ENCODE measurements at places on chromosomes 3 and 15.

- no peak for DNase-seq
Measured at GRCh38 chr3:72274493-72275330, 489.8 kb upstream of the PROK2 start.

DNA sequence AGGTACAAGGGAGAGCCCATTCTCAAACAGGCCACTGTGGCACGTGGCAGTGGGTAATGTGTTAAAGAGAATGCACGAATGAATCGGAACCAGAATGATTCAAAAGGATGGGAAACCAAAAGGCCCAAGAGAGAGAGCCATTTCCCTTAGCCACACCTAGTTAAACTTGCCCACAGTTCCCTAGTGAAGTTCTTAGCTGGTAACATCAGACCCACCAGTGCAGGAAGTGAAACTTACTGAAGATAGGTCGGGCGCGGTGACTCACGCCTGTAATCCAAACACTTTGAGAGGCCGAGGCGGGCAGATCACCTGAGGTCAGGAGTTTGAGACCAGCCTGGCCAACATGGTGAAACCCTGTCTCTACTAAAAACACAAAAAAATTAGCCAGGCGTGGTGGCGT is 97.1 kb downstream of the MEX3B start:
- DNase-seq, result no peak

- DNase-seq, result no peak
Measured at GRCh38 chr15:98725874-98726273, 77.5 kb downstream of the IGF1R start.

- DNase-seq, result no peak
Measured at GRCh38 chr3:12484983-12485327, 675 bp downstream of the TSEN2 start.

DNA sequence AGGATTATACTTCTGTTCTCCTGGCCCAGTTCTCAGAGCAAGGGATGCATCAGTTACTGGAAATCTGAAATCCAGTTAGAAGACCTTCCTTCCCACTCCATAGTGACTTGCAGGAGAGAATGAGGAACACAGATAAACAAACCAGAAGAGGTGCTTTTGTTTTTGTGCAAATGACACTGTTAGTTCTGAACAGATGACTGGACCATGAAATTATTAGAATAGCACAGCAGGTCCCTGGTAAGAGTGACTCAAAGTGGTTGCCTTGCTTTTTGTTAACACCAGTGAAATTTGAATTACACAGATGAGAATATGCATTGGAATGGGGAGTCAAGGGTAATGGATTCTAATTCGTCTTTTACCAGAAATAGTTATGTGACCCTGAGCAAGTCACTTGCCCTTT is 30.4 kb upstream of the LRIG1 start:
- DNase-seq, result no peak

- DNase-seq, result no peak
Measured at GRCh38 chr3:139532976-139533375, 6.6 kb downstream of the RBP1 start.

DNA sequence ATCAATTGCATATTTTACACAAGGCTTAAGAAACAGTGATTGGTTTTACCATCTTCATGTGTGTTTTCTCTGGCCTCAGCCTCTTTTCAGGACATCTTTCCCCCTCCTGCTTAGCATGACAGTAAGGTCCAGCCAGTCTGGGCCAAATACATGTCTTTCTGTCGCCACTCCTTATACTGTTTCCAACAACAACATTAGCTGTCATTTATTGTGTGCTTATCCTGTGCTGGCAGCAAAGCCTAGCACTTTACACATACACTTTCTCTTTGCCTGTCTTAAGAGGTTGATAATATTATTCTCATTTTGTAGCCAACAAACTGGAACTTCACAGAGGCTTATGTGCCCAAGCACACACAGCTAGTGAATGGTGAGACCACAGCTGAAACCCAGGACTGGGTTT is 37.8 kb downstream of the B3GALNT1 start:
- DNase-seq, result no peak

DNA sequence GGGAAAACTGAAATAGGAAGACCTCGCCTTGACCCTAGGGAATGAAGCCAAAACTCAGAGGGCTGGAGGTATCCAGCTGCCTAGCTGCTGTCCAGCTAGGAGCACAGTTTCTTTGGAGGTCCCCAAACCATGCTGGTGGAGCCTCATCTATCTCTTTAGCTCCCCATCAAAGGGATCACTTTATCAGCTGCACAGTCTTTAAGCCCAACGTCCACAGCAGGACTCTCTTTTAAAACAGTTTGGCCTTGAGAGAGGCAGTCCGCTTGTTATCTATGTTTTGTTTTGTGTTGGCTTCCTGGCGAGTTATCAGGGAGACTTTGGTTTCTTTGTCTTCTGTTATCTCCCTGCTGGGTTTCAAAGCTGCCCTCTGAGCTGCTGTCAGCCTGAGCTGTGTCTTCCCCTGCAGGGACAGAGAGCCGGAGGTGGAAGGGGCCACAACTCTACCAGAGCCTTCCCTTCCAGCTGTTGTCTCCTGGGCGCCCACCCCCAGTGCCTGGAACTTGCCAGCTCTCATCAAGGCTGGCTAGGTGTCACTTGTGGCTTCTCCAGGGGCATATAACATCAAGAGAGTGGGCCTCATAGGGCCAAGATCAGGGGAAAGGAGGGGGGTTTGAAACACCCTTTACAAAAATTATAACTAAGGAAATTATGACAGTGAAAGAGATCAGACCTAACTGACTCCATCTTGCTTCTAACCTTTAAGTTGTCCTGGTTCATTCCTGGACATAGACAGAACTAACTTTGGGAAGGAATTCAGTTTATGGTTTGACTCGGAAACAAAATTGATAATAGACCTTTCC is 61.4 kb upstream of the C15orf39 start:
- DNase-seq, result no peak

GRCh38 chr3:133303430-133303829 is 96.4 kb upstream of the BFSP2 start:
- DNase-seq, result no peak

GRCh38 chr3:197064771-197065170 is 35.2 kb upstream of the MELTF start:
- no peak for DNase-seq

All from T-helper 2 cell (primary cell).